Colonic mucosa (tissue), 4 donors: ENCODE measurements at places on chromosomes 2 and 18.

DNA sequence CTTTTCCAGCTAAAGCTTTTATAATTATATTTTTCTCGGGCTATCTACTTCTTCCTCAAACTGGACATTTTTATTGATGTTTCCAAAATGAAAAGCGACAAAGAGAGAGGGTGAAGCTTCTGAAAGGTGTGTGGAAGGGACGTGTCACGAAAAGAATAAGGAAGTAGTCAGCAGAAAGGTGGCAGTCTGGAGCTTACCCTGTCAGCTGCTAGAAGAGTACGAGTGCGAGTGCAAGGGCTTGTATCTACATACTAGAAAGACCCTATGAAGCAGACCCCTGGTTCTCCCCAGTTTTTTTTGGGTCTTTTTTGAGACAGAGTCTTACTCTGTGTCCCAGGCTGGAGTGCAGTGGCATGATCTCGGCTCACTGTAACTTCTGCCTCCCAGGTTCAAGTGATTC, 14.6 kb downstream of the FHL2 start:
- no peak for DNase-seq

DNA sequence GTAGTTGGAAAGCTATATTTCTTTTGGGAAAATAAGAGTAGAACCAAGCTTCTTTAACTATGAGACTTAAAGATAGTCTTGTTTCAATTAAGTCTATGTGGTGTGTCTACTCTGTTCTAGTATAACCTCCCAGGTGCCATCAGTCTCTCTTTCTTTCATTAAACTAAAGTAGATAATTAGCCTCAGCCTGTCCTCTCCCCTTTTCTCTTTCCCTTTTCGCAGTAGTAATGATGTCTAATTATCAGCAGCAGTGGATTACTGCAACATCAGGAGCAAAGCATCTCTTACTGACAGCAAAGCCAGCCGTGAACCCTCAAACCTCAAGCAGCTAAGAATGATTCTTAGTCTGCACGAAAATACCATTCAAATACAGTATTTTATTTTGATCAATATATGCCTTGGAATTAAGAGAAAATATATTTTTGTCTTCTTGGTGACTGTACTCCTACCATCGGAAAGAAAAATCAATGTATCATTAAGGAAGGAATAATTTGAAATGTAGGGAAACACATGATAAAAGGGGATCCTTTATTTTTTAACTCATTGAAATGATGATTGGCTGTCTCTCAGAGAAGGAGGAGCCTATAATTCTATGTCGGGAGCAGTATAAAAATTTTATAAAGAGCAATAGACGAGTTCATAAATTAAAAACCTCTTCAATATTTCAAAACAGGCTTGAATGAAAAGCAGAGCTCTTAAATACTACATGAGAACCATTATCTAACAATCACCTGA, 4.5 kb downstream of the NOL4 start:
- DNase-seq: no peak

- no peak for DNase-seq
These were observed 222.1 kb upstream of the SPRED2 start for GRCh38 chr2:65654496-65654895.

DNA sequence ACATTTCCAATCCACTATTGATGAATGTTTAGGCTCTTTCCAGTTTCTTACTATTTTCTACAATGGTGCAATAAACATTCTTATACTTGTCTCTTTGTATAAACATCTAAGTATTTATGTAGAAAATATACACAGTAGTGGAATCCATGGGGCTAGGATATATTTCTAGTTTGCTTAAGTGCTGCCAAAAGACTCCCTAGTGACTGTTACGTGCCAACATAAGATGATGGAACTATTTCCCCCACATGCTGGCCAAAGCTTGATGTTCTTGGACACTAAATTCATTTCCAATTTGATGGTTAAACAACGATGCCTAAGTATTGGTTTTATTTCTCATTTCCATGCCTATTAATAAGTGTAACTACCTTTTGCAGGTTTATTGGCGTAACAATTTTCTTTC, 378.4 kb upstream of the HNRNPA3 start:
- no peak for DNase-seq

DNA sequence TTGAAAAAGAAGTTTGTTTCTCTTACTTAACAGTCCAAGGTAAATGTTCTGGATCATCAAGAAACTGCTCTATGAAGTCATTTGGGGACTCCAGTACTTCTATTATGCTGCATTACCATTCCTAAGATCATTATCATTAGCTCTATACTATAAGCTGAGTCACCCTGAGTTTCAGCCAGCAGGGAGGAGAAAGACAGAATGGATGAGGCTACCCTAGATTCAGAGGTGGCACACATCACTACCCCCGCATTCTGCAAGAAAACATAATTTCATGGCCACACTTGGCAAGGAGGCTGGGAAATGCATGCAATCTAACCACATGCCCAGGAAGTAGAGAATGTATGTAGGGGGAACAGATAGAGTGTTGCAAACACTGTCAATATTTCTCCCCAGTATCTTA, 16.6 kb upstream of the LNPK start:
- no peak for DNase-seq
